ENCODE measurements at places on chromosomes 11 and 22.

GRCh38 chr11:118086913-118087768 is at the start of gene SMIM35:
Gene SMIM35, minus strand, starts transcription at chr11:118086963. Its CDS starts 206 bp downstream, at chr11:118086757.
- DNase-seq = no peak

DNA sequence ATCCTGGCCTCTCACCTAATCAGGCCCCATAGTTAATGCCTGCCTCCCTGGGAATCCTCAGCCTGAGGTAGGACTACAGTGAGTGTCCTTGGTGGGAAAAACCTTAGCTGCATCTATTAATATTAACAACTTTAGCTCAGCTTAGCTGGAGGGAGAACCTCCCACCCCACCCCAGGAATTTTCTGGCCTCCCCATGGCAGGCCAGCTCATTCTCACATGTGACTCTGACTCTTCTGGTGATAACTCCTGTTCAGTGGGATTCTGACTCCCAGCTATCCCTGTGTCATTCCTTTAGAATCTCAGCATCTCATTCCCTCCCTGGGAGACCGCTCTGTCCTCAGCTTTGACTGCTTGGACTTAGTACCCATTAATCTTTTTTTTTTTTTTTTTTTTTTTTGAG is 14.5 kb downstream of the ART5 start:
- no peak for DNase-seq

GRCh38 chr22:47294222-47294532 is 531.7 kb downstream of the TBC1D22A start:
- no peak for DNase-seq

DNA sequence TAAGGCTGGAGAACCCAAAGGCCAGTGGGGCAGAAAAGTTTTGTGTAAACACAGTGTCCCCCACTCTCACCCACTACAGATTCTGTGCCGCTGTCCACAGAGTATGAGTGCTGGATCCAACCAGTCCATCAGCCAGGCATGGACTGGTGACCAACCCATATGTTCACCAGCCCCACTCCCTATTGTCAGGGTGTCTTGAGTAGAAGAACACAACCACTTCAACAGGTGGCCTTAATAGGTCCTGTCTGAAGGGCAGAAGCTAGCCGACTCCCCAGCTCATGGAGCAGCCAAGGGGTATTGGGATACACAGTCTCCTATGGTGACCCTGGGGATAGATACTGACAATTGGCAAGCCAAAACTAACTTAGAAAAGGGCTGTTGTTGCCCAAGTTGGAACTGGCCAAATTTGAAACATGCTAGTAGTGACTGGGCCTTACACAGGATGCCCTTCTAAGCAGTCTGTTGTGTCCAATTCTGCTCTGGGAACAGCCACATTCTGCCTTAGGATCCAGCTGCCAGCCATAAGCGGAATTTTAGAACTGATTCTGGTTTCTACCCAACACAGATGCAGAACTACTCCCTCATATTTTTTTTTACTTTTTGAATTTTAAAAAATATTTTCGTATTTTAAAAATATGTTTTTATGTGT is 19.8 kb upstream of the PGM2L1 start:
- no peak for DNase-seq

DNA sequence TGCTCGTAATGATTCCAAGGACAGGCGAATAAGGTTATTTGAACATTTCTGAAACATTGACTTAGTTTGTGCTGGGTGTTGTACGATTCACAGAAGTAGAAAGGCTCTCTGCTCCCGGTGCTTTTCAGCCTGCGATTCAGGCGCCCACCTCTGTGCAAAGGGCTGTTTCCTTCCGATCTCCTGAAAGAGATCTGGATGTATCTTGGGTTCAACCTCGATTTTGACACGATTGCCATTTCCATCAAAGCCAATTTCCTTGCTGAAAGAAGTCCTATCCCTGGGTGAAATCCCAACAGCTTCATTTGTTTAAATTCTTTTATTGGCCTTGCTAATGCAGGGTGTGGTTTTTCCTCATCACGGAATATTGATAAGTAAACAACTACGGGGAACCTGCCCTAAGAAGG is 1.1 kb upstream of the ZC3H12C start:
- no peak for DNase-seq

- no peak for DNase-seq
Measured at GRCh38 chr22:42664976-42665831, 16.0 kb upstream of the CYB5R3 start.

DNA sequence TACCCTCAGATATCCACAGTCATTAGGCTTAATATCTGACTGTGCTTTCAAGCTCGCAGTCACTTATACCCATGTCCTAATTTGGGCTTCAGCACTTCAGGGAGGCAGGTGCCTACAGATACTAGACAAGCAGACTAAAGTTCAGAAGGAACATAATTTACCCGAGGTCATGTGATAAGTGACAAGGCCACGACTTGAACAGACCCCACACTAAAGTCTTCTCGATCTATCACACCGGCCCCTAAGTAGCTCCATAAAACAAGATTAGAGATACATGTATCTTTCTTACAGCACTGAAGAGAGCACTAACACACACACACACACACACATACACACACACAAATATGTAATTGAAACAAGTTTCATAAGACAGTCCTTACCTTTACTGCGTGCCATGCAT is 32.6 kb downstream of the TOM1 start:
- no peak for DNase-seq

- DNase-seq = no peak
Measured at GRCh38 chr11:3944198-3944597, 88.7 kb downstream of the STIM1 start.

DNA sequence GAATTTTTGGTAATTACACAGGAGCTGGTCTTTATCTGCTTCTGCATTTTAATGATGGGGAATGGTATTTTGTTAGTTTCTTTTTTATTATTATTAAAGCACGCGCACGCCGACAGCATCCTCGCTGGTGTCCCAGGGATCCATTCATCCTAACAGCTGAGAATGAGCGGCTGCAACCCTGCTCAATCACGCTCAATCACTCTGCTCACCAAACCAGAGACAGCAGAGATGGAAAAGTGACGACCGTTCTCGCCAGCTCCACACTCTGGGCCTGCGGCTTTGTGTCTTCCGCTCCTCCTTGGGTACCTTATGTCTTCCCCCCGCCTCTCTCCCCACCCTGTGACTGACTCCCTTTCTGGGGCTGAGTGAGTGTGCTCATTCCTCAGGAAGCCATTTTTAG is 84.5 kb downstream of the DSCAML1 start:
- no peak for DNase-seq

- DNase-seq = no peak
Measured at GRCh38 chr22:18133452-18133851, 16.5 kb upstream of the USP18 start.

DNA sequence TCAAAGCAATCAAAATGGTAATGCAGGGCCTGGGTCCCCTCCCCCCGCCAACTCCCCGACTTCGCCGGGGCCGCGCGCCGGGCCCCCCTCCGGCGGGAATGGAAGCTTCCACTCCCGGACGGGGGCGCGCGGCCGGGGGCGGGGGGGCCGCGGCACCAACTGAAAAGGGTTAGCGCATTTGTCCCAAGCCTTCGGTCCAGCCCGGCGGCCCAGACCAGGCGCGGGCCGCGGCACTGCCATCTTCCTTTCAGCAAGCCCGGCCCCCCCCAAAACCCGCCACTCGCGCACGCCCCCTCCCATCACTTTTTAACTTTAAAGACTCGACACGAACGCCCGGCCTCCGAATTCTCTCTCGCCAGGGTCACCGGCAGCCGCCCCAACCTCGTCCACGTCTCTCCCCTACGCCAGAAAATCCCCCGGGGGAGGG is 2.8 kb downstream of the PHF21B start:
- no peak for DNase-seq

- DNase-seq = peak; percentile 43
Measured at GRCh38 chr11:100942016-100942415, 187.6 kb downstream of the PGR start.

DNA sequence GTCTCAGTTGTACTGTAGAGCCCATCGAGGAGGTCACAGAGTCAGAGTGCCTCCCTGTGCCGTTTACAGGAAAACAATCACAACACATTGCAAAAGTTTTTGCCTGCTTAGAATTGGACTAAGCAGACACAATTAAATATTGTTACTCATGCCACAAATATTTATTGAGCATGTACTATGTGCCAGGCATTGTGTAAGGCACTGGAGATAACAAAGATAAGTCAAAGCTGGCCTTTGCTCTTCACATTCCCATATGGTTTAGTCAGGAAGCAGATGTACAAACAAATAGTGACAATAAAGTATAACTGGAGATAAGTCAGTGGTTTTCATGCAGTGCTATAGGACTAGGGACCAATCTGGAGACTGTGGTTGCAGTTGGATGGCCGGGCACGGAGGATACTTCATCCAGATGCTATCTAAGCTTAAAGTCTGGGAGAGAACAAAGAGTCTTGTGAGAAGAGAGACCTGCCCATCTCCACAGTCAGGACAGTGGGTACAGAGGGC is 550.7 kb downstream of the INSC start:
- DNase-seq = no peak

DNA sequence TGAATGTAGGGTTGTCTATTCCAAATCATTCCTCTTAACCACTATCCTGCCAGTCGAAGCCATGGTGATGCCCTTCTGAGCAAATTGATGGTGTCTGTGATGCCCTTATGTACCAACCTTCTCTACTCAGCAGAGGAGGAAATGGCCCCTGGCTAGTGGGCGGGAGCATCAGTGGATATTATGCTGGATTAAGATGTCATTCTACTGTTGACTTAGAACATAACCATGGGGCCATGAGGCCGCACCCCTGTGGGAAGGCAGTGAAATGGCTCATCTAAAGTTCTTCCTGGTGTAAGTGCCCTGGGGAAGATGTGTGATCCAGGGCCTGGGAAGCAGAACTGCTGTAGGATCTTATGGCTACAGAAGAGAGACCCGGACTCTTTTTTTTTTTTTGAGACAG is 20.7 kb upstream of the P2RY2 start:
- no peak for DNase-seq

DNA sequence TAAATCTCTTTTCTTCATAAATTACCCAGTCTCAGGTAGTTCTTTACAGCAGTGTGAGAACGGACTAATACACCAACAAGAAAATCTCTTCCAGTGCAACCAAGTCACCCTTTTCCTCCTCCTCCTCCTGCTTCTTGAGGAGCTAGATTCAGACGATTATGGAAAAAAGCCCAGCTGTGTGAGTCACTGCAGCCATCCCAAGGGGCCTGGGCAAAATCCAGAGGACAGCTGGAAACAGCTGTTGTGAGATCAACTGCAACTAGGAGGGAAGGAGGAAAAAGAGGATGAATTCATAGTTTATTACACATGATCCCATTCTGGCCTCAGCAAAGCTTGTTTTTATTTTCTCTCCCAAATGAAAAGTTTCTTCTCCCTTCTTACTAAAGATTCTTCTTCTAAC is 32.9 kb downstream of the RBFOX2 start:
- peak; percentile 82 for DNase-seq

- DNase-seq = no peak
Measured at GRCh38 chr22:39115977-39116621, 19.1 kb downstream of the APOBEC3H start.

DNA sequence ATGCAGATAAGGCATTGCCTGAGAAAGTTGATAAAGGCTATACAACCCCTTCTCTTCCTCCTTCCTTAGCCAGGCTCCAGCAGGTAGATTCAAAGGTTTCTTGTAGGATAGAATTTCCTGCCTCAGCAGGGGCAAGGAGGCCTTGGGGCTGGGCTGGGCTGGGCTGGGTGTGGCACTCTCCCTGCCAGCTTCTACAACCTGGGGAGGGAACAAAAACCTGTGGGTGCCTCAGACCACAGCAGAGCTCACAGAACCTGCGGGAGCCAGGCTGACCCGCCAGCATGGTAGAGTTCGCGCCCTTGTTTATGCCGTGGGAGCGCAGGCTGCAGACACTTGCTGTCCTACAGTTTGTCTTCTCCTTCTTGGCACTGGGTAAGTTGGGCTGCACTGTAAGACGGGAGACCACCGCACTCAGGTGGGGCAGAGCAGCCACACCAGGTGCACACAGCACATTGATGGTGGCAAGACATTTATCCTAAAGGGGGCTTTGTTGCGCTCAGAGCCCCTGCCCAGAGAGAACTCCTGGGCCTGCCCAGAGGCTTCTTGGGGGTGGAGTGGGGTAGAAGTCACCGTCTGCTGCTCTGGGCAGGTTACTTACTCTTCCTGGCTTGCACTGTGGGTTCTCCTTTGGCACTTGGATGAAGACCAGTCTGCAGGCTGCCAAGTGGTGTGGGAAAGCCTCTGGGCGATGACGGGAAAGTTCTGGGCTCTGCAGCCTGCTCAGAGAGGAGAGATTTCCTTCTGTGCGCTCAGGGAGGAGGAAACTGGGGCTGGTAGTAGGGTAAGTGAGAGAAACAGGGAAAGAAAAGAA is at the start of gene MOGAT2:
Gene MOGAT2, plus strand, starts transcription at position 231 of the 811 bp plus-strand sequence. Its CDS starts 51 bp downstream, at position 282.
- DNase-seq = no peak

DNA sequence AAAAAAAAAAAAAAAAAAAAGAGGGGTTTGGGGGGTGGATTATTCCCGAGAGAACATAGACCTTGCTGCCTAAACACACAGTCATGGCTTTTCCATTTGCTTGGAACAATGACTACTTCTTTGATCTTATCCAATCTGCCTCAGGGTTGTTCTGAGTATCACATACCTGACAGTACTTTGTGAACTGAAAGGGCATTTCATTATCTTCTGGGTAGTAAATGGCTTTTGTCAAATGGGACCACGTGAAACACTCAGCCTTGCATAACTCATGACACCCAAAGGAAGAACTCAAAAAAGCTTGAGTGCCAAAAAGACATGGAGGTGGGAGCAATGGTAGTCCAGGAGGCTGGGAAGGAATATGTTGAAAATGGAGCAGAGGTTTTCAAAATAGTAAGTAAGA is 123.2 kb upstream of the BID start:
- no peak for DNase-seq

DNA sequence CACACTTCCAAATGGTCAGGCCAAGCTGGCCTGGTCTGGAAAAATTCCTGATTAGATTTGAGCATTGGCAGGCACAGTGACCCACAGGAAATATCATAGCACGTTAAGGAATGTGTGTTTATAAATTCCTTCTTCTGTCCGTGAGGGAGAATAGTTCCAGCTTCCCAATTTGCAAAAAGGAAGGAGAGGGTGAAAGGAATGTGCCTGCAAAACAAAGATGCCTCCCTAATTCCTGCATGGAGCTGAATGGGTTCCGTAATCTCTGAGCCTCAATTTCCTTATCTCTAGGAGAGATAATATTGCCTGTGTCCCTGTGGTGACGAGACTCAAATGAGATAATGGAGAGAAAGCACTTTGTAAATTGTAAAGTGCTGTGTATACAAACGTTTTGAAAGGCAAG is 105.1 kb downstream of the FEZ1 start:
- DNase-seq = no peak

DNA sequence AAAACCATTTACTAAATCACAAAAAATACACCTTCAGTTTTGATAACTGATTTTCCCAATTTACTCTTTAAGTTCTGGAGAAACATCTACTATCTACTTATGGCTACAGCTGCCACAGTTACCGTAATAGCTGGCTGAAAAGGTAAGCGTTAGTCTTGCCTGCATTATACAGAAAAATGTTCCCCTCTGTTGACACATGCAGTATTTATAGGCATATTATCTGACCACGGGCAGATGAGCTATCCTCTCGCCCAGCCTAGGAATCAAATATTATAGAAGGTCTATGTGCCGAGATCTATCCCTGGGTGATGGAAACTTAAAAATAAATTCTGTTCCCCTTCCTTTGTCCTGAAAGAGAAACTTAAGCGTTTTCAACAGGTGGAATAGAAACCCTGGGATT is 283.8 kb downstream of the CADM1 start:
- DNase-seq = no peak

GRCh38 chr11:65013130-65013887 is 651 bp upstream of the ARL2 start:
- peak; percentile 94 for DNase-seq

- no peak for DNase-seq
Measured at GRCh38 chr11:19652623-19653375, 59.8 kb upstream of the NAV2 start.
